WERI-Rb-1 (cell line): ENCODE measurements at places on chromosomes 3 and 15.
A peak's percentile ranks its signal among the peaks of the same experiment; 100 is the strongest.

- DNase-seq, result no peak
These were observed 18.2 kb upstream of the CLDN16 start for GRCh38 chr3:190369668-190370295.

DNA sequence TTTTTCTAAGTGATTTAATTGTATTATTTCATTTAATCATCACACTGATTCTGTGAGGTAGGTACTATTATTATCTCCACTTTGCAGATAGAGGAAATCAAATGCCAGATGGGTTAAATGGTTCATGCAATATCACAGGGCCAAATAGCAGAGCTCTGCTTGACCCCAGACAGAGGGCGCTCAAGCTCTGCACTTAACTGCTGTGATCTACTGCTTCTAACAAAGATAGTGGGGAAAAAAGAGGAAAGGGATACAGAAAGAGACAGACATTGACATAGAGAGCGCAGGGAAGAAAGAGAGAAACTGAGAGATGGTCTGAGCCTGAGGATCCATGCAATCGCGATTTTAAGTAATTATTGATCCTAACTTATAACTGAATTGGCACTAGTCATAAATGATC lies 279.1 kb upstream of the THRB start:
- peak; percentile 89 for DNase-seq

DNA sequence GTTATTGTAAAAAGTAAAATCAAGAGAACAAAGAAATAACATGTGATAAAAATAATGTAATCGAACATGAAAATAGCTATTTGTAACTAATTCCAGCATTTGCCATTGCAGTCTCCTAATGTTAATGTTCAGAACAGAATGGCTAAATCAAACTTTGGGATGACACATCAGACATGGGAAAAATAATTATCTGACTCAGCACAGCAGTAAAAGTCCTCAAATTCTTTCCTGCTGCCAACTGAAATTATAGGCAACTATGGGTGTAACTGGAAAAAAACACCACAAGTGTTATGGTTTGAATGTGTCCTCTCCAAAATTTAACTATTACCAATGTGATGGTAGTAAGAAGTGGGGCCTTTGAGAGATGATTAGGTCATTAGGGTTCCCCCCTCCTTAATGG lies 446.7 kb downstream of the C3orf38 start:
- no peak for DNase-seq

GRCh38 chr3:56003129-56003528 lies 465.1 kb downstream of the ERC2 start:
- DNase-seq, result no peak

GRCh38 chr3:169242708-169243513 lies 420.6 kb downstream of the MECOM start:
- DNase-seq, result no peak

- no peak for DNase-seq
These were observed 402.8 kb upstream of the RARB start for GRCh38 chr3:25025236-25025635.

DNA sequence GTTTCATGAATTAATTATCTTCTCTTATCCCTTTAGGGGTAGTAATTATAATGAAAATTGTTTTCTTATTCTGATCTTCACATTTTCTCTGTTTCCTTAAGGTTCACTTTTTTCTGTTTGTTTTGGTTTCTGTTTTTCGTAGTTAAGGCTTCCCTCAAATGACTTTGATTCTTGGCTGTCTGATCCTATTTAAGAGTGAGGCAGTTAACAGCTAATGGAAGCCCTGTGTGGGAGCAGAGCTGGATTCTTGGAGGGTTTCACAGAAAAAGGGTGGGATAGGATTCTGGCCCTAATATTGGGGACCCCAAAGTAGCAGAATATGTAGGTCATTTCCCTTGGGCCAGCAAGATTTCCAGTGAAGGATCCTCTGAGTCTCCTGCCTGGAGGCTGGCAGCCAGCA lies 6.8 kb upstream of the AMOTL2 start:
- no peak for DNase-seq

GRCh38 chr3:35275768-35276167 lies 363.6 kb upstream of the ARPP21 start:
- DNase-seq, result no peak
